ENCODE measurements at places on chromosomes 11 and 22. TPM values are rescaled to one million over a fixed set of nuclear protein-coding genes. Genes with fewer than 3 reads are reported as not detected.

DNA sequence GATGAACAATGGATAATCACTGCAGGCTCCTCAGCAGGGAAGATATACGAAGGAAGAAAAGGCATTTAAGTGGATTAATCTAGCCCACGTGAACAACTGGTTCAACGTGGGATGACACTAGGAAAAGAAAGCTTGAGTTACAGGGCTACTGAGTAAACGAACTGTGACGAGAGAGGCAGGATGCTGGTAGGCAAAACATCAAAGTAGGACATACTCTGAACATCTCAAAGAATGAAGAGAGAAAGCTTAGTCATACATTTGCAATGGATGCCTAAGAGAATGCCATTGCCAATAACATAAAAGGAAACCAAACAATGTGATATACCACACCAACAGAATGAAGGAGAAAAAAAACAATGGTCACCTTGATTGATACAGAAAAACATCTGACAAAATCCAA, 12.9 kb downstream of the USP28 start:
- no peak for DNase-seq

DNA sequence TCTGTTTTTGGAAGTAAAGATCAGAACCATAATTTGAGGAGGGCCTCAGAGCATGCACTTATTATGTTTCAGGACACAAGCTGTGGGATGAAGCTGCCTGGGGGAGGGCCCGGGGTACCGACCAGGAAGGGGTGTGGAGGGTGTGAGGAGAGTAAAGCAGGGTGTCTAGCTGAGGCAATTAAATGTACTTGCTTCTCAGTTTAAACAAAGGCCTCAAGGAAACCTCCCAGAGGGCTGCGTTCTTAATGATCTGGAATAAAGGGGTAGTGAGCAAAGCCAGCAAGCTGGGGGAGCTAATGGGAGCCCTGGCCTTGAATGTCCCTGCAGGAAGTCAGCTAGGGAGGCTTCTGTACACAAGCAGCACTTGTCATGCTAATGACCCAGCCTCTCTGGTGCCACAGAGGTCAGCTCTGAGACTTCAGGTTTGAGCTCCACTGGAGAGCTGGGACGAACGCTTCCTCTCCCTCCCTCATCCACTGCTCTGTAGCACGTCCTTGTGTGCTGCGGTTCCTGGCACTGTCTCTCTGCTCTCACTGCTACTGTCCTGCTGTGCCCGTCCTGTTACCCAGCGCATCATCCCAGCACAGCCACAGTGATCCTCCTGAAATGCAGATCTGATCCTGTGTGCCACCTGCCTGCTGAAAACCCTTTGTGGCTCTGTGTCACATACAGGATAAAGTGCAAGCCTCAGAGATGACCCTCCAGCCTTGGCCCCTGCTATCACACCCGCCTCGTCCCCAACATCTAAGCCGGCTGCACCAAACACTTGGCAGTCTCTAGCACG, 159.7 kb downstream of the DBX1 start:
- DNase-seq: peak; percentile 75

- no peak for DNase-seq
Observed at GRCh38 chr22:42548597-42549330, 5.0 kb upstream of the SERHL2 start.

GRCh38 chr11:110297726-110298300, 1.4 kb upstream of the RDX start:
- DNase-seq: no peak

- DNase-seq: no peak
Observed at GRCh38 chr11:104151404-104152204, 12.3 kb downstream of the PDGFD start.

GLB1L2 gene
- 5.9 TPM for total RNA-seq

All from stomach (tissue), 19 donors.